ENCODE measurements at places on chromosomes 1 and 21.

- no peak for DNase-seq
Observed at GRCh38 chr1:77476475-77476874, 194.7 kb downstream of the AK5 start.

- DNase-seq, result no peak
Observed at GRCh38 chr1:162677607-162678371, 45.5 kb downstream of the DDR2 start.

- no peak for DNase-seq
Observed at GRCh38 chr1:8016210-8016894, 9.8 kb downstream of the ERRFI1 start.

DNA sequence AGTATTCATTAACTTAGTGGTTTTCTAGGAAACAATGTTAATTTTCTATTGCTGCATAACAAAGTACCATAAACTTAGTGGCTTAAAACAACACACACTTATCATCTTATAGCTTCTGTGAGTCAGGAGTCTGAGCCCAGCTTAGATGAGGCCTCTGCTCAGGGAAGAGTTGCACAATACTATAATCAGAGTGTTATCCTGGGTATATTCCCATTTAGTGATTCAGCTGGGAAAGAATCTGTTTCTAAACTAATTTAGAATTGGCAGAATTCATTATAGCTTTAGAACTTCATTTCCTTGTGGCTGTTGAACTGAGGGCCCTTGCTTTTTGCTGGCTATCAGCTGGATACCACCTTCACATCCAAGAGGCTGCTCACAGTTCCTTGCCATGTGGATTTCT lies 515.5 kb downstream of the BRINP3 start:
- DNase-seq, result no peak

Measured in HCT116 (cell line).